ENCODE measurements at places on chromosomes 11 and 22. TPM values are rescaled to one million over a fixed set of nuclear protein-coding genes. Genes with fewer than 3 reads are reported as not detected.

Gene HTR3A
- total RNA-seq = not detected

Gene IL17REL
- not detected for total RNA-seq

Gene PIK3IP1
- 1.4 TPM for total RNA-seq

Gene B3GAT1
- total RNA-seq = not detected

Gene EXT2
- 61.7 TPM for total RNA-seq

Gene OR5AL1
- not detected for total RNA-seq

Gene OR52N4
- total RNA-seq = not detected

Gene C11orf21
- not detected for total RNA-seq

Gene VPREB1
- total RNA-seq = not detected

All from A549 treated with CpdA at 1 μM for 4 hours (cell line).